ENCODE measurements at places on chromosomes 7 and 10.

DNA sequence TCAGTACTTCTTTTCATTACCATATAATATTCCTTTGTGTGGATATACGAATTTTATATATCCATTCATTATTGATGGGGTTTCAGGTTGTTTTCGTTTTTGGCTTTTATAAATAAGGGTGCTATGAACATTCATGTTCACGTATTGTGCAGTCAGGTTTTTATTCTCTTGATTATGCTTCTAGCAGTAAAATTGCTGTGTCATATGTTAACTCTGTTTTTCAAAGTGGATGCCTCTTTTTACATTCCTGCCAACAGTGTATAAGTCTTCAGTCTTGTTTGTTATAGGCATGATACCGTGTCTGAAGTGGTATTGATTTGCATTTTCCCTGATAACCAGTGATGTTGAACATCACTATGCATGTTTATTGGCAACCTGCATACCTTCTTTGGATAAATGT lies 127.1 kb upstream of the CNTNAP2 start:
- DNase-seq, result no peak

- DNase-seq, result no peak
Measured at GRCh38 chr10:116125180-116125579, 147.8 kb downstream of the GFRA1 start.

GRCh38 chr7:40072268-40072667 lies 62.2 kb downstream of the MPLKIP start:
- no peak for DNase-seq

DNA sequence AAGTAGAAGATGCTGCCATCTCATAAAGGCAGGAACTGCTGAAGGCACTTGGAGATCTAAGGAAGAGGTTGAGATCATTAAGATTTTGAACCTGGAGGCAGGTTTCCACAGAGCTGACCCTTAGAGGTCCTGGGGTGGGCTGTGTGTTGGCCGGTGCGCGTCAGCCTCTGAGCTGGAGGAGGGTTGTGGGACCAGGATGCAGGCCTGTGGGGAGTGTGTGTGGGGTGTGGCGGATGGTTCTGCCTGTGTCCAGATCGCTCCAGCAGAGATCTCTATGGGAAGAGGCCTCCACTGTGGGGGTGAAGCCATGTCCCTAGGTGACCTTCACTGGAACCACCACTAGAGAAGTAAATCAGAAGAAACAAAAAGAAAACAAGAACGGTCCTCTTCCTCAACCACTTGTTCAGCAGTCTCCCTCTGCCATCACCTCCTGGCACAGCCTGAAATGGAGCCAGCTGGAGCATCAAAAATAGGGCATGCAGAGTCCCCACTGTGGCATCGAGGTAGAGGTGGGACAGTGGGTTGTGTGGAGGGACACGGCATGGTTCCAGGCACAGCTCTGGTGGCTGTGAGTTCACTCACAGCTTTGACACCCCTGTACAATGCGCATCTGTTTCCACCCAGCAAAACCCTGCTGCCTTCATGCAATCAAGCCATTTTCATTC lies 453.8 kb downstream of the TCERG1L start:
- DNase-seq, result no peak

- no peak for DNase-seq
Measured at GRCh38 chr7:30968294-30968693, 4.5 kb downstream of the GHRHR start.

GRCh38 chr7:5596046-5596895 lies 172.6 kb upstream of the TNRC18 start:
- no peak for DNase-seq

DNA sequence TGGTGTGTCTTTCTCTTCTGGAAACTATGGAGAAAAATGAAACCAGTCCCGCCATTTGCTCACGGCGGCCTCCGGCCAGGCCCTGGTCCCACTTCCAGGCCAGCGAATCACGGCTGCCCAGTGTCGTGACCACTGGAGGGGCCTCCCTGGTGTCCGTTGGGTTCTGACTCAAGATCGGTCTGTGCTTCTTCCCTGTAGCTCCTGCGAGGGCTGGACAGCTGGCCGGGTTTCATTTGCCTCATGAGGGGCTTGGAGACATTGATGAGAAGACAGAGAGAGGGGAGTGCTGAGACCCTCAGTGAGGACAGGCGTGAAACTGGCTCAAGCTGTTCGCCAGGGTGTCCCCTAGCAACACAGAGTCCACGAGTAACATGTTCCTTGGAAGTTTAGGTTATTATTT lies 108.6 kb downstream of the ADARB2 start:
- no peak for DNase-seq

All from SHP77 treated with DMSO at 0.1 percent for 48 hours (cell line).